ENCODE measurements at places on chromosomes 11 and 22. TPM values are rescaled to one million over a fixed set of nuclear protein-coding genes. Genes with fewer than 3 reads are reported as not detected.

- DNase-seq = no peak
These were observed 4.5 kb upstream of the TPP1 start for GRCh38 chr11:6623391-6624363.

GRCh38 chr22:32319861-32320406 lies 37.7 kb upstream of the RFPL3 start:
- peak; percentile 16 for DNase-seq

- no peak for DNase-seq
These were observed 98.6 kb downstream of the KIAA1671 start for GRCh38 chr22:25051073-25051472.

DNA sequence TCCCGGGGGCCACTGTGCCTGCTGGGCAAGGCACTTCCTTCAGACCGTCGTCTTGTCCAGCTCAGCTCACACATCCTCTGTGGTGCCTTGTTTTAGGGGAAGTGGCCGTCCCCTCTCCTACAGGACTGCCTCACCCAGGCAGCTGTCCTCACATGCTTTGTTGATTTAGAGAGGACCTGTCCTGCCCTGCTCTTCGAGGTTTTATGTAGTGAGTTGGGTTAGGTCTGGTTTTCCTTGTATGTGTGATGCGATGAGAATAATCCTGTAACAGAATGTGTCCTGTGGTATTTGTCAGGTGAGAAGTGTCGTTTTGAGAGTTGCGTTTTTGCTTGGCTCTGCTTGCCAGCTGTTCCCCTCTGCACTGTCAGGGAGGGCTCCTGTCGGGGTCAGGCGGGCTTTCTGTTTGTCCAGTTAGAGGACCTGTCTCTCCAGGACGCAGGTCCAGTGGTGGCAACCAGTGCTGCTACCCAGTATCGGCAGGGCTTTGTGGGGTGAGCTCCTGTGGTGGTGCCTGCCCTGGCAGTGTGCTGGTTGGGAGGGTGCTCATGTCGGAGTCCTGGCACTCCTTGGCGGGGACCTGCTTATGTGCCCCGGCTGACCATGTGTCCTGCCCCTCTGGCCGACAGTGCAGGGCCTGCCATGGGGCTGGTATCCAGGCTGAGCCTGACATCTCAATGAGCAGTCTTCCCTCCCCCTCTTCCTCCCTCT lies 41.3 kb downstream of the MUC6 start:
- DNase-seq = no peak

DNA sequence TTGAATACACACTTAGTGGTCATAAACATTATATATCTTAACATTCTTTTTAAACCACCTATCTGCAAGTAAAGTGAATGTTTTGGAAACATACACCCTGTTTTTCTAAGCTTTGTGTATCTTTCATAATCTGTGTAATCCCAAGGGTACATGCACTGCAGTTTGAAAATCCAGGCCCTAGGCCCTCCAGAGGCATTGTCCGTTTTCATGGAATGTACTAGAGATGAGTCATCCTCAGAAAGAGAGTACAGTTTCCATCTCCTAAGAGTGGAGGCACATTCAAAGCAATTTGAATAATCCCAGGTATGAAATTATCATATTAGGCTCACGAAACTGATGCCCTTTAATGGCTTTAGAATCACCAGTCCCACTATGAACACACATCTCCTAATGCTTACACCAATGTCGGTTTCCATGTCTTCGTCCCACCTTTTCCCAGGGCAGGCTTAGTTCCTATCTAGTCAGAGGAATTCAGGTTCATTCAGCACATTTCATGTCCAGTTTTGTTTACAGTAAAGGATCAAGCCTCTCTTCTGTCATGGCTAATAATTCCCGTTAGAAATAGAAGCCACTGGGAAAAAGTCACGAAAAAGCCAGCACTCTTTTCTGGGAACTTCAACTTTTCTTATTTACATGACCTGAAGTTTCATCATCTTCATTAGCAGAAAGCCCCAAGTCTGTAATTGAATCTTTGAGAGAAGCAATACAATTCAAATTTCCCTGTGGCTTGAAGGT lies 39.5 kb upstream of the CD44 start:
- DNase-seq = no peak

GRCh38 chr22:26360169-26360885 lies 68.7 kb upstream of the ASPHD2 start:
- DNase-seq = peak; percentile 56

GRCh38 chr22:41334951-41335635 lies 33.8 kb downstream of the ZC3H7B start:
- no peak for DNase-seq

DNA sequence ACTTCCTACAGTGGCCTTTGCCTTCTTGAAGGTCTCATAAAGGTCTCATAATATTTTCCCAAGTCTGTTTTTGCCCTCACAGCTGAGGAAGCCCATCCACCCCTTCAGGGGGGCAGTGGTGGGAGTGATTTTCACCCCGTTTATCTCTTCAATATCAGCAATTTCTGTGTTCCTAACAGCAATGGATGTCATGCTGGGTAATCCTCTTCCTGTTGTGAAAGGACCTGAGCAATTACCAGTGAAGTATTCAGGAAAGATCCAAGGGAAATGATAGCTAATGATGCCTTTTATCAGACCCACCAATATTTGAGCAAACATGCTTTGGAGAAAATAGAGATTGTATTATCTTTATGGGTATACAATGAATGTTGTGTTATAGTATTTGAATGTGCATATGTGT lies 226.9 kb downstream of the INSC start:
- DNase-seq = no peak

DNA sequence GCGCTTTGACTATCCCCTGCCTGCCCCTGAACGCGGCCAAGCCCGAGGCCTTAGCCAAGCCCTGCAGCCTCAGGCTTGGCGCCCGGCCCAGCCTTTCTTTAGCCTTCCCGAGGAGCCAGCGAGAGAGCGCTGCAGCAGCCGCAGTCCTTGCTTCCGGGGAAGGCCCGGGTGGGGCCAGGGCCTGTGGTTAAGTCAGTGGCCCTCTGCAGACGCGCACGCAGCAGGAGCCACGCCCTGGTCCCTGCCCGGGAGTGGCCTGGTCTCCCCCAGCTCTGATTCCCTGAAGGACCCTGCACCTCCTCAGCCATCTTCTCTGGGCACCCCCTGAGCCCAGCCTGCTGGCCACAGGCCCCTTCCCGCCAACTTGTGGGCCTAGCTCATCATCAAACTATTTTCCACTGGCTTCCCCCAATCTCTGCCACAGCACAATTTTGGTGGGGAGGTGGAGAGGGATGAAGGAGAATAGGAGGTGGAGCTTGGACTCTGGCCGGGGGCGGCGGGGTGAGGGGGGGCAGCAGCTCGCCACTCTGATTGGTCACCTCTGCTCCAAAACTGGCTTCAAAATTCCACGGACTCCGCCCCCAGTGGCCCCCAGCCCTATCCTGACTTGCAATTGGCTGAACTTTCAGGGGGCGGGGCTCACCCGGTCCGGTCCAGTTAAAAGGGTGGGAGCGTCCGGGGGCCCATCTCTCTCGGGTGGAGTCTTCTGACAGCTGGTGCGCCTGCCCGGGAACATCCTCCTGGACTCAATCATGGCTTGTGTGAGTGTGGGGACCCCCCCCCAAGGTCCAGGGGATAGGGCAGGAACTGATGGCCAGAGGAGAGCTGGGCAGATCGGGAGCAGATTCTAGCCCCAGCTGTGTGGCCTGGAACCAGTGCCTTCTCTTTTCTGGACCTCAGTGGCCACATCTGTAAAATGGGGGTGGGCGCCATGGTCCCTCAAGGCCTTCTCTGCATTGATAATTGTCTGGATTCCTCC lies at the start of gene LGALS1:
Gene LGALS1, plus strand, starts transcription at position 686 of the 979 bp plus-strand sequence. Its CDS starts 67 bp downstream, at position 753.
- peak; percentile 94 for DNase-seq

DNA sequence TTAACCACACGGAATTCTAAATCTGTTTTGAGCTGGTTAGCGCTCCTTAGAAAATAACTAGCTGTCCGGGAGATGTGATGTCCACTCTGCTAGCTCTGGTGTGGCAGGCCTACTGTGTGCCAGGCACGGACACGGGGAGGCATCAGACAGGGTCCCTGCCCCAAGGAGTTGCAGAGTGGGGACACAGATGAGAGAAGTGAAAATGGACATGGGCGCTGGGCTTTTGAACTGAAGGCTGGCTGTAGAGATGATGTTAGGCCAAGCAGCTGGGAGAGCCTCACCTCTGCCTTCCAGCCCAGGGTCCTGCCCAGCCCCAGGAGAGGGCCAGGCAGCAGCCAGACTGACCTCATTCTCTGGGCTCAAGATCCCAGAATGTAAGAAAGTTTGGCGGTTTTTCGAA lies 368.6 kb downstream of the CTTN start:
- DNase-seq = no peak

DNA sequence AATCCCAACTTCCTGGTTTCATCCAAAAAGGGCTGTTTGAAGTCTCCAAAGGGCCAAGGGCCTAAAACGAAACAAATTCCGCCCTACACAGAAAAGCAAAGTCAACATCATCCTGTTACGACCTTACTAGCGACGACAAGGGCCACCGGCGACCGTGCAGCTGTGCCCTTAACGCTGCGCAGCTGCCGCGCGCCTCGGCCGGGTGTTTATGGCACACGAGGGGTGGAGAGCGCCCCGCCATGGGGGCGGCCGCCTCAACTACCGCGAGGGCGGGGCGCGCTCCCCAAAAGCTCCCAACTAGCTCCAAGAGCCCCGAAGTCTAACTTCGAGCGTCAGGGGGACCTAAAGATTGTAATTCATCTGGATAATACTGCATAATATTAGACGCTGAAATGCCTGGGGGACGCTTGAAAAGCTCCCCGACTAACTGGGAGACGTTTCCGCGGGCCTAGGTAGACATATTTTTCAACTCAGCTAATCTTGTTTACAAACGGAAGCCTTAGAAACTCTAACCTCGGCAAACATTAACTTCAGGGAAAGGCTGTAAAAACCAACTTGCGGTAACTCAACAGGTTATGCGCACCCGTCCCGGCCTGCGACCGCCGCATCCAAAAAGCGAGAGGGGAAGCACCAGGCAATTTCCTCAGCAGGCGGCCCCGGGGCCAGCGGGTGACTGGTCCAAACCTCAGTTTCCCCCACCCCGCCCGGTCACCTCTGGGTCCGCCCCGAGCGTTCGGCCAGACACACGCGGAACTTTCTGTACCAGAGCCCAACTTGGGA lies 694 bp downstream of the TMEM123 start:
- DNase-seq = peak; percentile 77

- no peak for DNase-seq
These were observed 64.6 kb downstream of the ARHGEF12 start for GRCh38 chr11:120400564-120401364.

GRCh38 chr11:31397239-31397834 lies 27.7 kb downstream of the DNAJC24 start:
- no peak for DNase-seq

GRCh38 chr22:38415046-38415445 lies 40.0 kb downstream of the KCNJ4 start:
- DNase-seq = peak; percentile 15

- no peak for DNase-seq
These were observed 10.4 kb upstream of the CDC42BPG start for GRCh38 chr11:64854534-64855502.

DNA sequence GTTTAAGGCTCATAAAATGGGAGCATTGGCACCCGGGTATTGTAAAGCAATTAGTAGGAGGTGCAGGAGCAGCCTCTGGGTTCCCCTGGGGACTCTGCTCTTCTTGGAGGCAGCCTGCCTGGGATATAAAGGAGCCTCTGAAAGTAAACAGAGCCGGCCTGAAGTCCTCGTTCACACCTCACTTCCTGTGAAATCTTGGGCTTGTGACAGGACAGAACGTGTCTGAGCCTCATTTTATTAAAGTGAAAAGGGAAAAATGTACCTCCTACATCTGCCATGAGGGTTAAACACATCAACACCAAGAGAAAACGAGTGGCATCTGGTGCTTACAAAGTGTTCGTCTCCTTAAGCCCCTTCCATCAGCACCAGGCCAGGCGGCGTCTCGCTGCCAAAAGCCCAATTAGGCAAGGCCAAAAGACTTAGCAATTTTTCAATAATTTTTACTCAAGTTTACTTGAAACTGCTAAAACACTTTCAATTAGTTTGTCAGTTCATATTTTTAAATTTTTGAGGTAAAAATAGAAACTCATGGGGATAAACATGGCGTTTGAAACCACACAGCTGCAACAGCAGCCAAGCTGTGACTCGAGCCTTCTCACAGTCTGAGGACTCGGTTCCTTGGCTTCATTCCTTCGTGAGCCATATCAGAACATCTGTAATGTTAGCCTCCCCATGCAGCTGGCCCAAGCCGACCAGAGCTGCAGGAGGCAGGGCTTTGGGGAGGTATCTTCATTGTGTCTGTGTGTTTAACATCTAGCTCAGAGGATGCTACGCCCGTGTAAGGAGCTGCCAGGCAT lies 33.6 kb downstream of the MAP6 start:
- no peak for DNase-seq

DNA sequence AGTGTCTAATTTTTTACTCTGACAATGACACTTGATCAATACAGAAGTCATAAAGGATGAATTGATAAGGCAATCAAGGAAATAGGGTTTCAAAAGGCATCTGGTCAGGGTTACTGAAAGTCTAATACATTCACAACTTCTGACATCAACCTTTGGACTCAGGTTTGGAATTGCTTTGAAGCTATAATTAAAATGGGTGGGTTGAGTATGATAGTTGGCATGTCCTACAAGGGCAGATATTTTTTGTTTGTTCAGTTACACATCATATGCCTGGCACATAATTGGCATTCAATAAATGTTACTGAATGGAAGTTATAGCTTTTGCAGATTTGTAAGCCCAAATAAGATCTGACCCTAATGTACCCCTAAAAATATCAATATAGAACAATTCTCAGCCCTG lies 7.3 kb upstream of the FUT4 start:
- DNase-seq = no peak

Gene MYBPC3
- total RNA-seq = 0.08 TPM

Gene HBE1
- 1.9 TPM for total RNA-seq

Gene ALG9
- total RNA-seq = 15.0 TPM
